ENCODE measurements at places on chromosomes 13 and 19.

GRCh38 chr13:81396192-81396591 is 1055.3 kb upstream of the SPRY2 start:
- DNase-seq = no peak

DNA sequence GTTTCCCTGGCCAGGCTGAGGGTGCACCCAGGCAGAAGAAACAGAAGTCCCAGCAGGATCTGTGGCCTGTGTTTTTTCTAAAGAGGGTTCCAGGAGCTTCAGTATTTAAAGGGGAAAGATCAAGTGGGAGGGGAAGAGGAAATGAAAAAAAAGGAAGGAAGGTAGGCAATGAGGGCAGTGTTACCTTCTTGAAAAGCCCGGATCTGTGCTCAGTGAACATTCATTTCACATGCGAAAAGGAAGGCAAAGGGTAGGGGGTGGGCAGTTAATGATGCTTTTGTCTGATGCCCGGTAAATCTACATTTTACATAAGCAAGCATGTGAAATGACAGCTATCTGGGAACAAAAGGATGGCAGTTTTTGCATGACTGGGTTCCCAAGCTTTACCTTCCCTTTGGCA is 326.2 kb downstream of the UQCRFS1 start:
- no peak for DNase-seq

DNA sequence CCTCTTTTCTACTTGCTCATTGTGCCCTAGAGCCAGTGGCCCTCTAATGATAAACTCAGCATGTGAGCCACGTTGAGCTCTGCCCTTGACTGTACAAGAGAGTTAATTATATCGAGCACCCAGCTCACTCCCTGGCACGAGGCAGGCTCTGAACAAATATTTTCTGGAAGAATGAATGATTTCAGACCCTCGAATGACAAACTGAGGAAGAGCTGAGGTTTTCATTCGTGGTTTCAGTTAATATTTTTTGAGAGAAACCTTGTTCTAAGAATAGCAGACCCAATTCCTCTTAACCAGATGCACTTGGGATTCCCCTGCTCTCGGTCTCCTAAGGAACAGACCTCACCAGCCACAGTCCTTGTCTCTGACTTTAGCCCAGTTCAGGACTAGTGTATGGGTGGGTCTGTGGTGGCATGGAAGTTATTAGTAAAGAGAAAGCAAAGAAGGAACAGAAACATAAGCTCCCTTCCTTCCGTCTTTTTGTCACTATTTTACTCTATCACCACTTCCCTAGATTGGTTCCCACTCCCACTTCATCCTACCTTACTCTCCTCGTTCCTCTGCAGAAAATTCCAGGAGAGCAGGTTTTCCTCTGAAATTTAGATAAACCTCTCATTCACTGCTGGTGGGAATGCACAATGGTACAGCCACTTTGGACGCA is 22.1 kb upstream of the WDFY2 start:
- DNase-seq = no peak

DNA sequence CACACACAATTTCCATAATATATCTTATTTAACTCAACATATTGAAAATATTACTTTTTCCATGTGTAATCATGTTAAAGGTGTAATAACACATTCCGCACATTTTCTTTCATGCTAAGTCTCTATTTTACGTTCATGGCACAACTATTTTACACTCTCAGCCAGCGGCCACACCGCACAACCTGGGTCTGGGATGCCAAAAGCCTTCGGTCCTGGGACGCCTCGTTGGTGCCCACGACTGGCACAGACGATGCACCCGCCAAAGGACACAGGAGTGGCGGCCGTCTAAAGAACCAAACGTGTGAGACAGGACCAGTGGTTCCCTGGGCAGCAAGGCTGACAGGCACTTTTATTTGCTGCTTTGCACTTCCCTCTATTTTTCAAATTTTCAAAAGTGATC is 10.0 kb upstream of the PROZ start:
- no peak for DNase-seq

GRCh38 chr19:49340069-49340864 is 5.1 kb downstream of the CD37 start:
- no peak for DNase-seq
